ENCODE measurements at places on chromosomes 7 and 10.

DNA sequence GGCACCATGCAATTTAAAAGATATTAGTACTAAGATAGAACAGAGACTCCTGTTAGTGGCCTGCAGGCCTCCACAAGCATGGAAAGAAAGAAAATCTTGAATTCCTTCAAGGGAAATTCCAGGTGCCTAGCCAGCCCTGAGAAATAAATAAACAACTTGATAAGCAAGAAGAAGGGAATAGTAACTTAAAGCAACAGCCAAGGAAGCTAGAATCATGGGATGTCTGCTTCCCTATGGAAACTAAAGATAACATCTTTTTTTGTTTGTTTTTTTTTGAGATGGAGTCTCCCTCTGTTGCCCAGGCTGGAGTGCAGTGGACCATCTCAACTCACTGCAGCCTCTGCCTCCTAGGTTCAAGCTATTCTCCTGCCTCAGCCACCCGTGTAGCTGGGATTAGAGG lies 128.6 kb downstream of the SKIDA1 start:
- no peak for DNase-seq

DNA sequence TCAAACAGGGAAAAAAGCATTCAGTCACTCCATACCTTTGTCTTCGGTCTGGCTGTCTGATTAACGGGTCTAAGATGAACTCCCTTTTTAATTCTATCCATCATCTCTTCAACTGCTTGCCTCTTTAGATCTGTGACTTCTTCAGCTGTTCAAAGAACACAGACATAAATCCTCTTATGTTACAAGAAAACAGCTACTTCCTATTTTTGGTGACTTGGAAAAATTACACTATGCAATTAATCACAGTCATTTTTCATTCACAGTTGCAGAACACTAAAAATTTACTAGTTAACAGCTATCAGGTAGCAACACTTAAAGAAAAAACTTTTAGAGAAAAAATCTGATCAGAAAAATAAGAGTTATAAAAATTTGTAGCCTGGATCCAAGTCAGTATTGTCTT lies 66.0 kb downstream of the ENO4 start:
- DNase-seq: no peak

DNA sequence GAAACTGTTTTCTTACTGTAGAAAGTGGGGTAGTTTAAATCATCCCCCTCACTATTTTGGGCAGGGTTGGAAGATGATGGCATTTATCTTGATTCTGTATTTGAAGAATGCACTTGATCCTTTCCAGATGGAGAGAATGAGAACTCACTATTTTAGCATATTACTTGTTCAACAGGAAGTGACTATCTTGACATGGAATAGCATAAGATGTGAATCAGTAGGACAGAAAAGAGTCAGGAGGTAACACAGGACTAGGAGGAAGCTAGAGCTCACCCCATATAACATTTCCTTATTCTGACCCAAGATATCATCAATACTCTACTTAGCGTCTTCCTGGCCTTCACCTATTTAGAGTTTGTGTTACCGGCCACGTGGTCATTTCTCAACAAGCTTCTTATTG lies 400.2 kb downstream of the PHTF2 start:
- no peak for DNase-seq

DNA sequence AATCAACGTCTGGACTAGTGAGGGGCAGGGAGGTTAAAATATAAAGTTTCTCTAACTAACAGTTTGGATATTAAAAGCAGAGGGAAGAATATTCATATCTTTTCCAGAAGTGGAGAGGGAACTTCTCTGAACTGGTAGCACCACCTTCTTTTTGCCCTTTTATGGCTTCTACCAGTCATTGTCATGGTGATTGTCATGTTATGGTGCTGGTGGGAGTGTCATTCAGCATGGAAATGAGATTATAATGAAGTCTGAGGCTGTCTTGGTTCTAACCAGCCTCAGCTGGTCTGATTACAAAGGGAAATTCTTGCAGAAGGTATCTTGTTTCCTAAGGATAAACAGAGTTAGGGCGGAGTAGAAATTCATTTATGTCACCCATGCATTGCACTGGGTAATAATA lies 523.8 kb downstream of the ZWINT start:
- no peak for DNase-seq

GRCh38 chr7:72408966-72409637 lies 3.0 kb downstream of the CALN1 start:
- DNase-seq: no peak

DNA sequence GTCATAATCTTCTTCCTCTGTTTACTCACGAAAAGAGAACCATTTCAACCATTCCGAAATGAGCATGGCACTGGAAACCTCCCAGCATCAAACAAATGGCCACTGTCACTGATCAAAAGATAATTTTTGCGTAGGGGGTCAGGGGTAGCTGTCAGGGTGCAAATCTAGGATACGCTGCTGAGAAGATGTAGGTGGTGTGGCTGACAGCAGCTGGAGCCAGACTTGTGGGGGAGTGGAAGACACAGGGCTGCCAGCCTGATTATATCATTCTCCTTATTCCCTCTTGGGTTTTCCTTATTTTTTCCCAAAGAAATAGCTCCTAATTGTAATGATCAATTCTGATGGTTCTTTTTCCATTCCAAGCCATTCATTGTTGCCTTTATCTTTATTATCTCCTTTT lies 266.1 kb downstream of the SORCS1 start:
- no peak for DNase-seq

All from stimulated activated CD8-positive, alpha-beta memory T cell treated with anti-CD3 and anti-CD28 coated beads, Interleukin-4, amount 100 ng/mL, for 1 hour (primary cell).